Chondrocyte (in vitro differentiated cells): ENCODE measurements at places on chromosomes 2 and 18.

DNA sequence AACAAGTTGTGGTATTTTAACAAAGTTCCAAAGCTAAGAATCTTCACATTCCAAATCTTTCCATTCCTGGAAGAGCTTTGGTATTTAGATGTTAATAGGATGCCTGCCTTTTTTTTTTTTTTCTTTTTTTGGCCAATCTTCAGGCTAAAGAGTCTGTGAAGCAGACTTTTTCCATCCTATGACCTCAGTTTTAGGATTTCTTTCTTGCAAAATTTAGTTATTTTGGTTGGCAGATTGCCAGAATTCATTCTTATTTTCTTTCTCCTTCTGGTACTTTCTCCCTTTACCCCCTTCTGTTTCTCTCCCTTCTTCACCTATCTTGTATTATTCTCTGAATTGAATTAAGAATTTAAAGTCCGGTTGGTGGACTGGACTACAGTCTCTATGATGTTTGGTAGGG is 217.8 kb upstream of the REV1 start:
- no peak for DNase-seq

DNA sequence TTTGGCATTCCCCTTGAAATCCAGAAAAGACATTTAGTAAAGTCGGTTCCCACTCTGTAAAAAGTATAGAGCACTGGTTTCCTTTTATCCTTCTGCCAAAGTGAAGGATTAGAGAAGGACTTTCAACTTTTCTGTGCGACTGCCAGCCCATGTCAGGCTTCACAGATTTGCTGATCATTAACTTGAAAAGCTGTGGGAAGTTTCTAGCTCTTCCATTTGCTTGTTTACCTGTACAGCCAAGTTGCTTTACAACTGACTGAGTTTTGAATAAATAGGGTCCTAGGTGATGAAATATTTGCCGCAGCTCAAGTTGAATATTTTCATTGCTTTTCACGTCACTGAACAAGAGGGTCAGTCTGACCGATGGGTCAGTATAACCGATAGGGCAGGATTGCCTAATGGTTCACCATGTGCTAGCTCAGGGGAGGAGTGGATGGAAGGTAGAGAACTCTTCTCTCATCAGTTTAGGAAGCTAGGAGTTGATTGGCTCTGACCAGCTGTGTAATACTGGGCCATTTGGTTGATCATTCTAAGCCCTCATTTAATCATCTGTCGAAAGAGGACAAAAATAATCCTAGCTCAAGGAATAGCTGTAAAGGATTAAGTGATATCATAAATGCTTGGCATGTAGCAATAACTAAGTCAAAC is 30.4 kb downstream of the UPP2 start:
- no peak for DNase-seq

DNA sequence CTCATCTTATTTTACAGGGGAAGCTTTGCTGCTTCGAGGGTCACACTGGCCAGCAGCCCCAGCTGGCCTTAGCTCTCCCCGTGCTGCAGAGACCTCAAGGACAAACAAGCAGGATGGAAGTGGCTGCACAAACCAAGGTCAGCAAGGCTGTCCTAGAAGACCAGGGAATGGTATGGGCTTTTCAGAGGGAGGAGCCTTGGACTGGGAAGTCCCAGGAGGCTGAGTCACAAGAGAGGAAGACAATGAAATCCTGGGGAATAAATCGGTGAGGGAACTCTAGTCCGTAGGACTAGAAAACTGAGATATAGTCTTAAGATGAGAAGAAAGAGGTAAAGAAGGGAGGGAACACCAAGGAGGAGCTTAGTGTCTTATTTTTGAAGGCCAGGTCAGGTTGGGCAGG is 15.7 kb downstream of the CREG2 start:
- DNase-seq: no peak

DNA sequence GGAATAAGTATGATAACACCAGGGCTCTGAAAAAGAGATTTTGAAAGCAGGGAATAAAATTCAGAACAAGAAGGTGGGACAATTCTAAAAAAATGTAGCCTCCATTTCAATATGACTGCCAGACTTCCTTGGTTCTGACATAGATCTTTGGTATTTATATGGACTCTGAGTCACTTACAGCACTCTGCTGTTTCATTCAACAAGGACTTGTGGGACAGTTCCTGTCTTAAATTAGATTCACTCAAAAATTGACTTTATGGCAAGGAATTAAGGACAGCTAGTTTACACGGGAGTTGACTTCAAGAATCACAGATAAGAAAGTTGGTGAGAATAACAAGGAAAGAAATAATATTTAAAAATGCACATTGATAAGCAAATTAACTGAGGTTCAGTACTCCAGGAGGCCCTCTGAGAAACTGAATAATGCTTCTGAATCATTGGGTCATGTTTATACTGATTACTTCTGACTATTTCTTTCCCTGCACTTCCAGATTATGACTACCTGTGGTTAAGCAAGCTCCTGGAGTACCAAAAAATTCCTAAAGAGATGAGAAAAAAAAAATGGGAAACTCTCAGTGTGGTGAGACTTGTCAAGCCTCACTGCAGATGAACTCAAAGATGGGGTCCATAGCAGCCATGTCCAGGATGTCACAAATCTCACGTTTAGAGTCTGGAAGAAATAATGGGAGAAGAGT is 828.3 kb upstream of the PIK3C3 start:
- no peak for DNase-seq

DNA sequence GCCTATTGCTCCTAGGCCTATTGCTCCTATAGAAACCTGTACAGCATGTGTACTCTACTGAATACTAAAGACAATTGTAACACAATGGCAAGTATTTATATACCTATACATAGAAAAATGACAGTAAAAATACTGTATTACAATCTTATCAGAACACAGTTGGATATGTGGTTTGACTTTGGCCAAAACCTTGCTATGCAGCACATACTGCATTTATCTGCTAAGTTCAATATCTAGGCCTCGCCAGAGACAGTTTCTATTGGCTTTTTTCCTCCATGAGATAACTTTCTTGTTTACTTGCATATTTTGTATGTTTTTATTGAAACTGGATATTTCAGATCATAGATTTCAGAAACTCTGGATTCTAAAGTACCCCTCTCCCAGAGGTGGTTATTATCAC is 19.3 kb upstream of the TMEM87B start:
- DNase-seq: no peak

DNA sequence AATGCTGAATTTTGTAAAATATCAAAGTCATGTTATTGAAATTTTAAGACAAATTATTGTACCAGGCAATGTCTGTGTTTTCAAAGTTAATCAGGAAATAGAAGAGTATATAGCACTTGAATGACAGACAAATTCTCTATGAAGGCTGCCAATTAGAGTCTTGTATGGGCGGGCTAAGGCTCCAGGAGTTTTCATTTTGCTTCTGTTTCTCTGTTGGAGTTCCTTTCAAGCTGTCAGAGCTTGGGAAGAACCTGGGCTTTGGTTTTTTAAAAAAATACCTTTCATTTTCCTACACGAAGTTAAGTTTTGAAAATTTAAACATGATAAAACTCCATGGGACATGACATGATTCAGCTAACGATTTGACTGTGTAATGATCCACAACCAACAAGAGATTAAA is 339.0 kb upstream of the KCNH7 start:
- no peak for DNase-seq

- no peak for DNase-seq
Observed at GRCh38 chr2:72940786-72941185, 23.5 kb downstream of the EMX1 start.

GRCh38 chr2:24898122-24899109 is 21.6 kb downstream of the ADCY3 start:
- DNase-seq: peak; percentile 56

GRCh38 chr2:61634512-61634911 is 96.4 kb upstream of the XPO1 start:
- no peak for DNase-seq

DNA sequence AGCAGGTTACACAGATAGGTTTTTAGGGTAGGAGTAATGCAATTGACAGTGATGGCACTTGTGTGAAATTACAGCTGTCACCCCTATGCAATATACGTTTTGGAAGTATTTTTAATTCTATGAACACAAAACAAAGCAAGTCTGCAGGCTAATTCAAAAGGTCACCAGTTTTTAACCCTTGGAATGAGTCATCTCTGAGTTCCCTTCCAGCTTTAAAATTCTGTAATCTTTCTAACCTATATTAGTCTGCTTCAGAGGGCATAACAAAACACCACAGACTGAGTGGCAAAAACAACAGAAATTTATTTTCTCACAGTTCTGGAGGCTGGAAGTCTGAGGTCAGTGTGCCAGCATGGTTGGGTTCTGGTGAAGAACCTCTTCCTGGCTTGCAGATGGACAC is 596.9 kb upstream of the HNMT start:
- DNase-seq: no peak

DNA sequence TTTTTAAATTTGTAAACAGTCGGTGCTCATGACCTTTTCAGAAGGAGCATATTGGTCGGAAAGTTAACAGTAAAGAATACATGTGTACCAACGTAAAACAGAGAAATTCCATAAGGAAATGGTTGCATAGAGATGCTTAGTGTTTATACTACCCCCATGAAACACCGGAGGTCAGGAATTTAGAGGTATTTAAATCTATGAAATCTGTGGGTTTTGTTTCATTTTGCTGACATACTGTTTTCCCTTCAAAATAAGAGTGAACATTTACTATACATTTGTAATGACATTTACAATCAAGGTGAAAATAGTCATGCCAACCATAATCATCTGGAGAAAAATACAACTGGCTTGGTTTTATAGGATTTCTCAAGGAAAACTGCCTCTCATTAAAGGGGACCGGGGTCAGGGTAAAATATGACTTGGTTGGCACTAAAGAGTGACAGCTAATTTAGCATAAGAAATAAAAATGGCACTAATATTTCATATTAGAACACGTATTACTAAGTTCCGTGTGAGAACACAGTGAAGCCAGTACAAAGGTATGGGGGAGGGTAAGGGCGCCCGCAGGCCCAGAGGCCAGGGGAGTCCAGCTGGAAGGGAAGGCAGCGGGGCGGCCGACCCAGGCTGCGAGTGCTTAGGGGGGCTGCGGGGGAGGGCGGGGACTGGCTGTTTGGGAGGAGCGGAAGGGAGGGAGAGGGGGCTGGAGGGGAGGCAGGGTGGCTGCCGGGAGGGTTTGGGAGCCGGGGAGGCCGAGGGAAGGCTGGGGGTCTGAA is 1.1 kb upstream of the RNU4ATAC start:
- no peak for DNase-seq

DNA sequence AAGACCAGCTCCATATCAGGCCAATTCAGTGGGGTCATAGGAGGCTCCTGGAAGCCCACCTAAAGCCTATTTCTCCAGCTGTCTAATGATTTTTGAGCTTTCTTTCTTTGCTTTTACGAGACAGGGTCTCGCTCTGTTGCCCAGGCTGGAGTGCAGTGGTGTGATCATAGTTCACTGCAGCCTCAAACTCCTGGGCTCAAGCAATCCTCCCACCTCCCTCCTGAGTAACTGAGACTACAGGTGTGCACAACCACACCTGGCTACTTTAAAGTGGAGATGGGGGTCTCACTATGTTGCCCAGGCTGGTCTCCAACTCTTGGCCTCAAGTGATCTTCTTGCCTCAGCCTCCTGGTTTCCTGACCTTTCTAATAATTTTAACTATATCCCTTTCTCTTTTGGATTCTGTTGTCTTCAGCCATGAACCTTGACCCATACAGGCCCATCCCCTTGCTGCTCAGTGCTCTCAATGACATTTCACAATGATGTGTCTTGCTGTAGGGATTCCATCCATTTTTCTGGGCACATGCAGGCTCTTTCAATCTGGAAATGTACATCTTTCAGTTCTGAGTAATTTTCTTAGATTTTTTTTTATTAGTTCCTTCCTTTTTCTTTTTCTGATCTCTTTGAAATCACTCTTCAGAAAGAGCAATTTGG is 29.7 kb downstream of the GNLY start:
- no peak for DNase-seq

GRCh38 chr18:51191128-51191717 is 6.3 kb downstream of the MEX3C start:
- DNase-seq: no peak

DNA sequence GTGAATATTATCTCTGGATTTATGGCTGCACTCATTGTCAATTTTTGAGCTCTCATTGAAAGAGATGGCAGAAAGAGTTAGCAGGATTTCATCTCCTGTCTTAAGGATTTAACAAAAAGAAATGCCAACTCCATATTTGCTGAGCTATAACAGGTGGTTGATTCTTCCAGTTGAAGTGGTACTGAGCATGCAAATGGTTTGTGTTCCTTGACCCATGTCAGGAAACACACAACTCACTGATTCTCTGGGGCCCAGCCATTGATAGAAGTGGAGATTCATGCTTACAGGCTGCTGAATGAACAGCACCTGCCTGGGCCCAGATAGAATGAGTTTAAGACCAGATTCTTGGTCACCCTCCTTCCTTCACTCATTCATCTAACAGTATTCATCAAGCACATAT is 128.8 kb downstream of the CERS6 start:
- no peak for DNase-seq

GRCh38 chr2:50225021-50225928 is 806.7 kb downstream of the NRXN1 start:
- DNase-seq: no peak

DNA sequence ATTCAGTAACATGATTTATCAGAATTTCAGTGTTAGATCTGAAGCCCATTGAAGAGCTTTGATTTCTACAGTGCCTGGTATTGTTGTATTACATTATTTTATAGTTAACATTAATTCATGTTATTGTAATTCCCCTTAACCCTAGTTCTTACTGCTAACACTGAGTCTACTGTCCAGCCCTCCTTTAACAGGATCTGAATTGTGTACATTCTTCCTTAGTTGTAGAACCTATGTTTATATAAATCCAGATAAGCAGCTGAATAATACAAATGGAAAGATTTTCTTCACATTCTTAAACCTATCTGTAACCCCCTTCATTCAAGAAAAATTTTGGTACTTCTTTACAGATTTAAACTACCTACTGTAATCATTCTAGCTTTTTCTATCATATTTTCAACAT is 14.7 kb downstream of the NDUFAF7 start:
- DNase-seq: no peak

GRCh38 chr2:221372159-221372884 is 199.8 kb downstream of the EPHA4 start:
- no peak for DNase-seq
